ENCODE measurements at places on chromosomes 4 and X.

GRCh38 chr4:176189891-176190795, 5.2 kb downstream of the SPATA4 start:
- DNase-seq, result no peak

DNA sequence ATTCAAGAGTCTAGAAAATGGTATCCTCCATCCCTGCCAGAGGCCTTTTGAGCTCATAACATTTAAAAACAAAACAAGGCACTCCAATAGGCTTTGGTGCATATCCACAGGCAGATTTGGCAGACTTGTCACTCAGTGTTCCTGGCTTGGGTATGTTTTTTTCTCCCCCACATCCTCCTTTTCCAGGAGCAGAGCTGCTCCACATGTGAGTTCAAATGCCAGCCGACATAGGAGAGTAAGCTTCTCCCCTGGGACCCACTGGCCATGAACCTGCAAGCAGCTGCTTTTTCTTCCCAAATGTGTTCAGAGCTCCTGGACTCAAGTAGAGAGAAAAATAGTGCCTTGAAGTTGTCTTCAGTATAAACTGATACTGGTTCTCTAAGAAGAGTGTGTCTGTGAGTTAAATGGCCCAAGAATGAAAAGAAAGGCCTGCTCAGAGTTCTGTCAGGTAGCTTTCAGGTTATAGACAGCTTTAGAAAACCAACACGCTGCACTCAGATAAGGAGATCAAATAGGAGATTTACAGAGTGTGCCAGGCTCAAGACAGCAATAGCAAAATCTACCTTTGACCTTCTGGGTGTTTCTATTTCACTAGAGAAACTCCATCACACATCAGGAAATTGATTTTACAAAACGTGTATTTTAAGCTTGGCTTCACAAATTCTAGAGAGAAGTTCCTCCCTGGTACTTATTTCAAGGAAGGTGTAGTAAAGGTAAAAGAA, 162.5 kb upstream of the GALNT7 start:
- DNase-seq, result no peak

GRCh38 chr4:100981447-100982204, 365.7 kb downstream of the PPP3CA start:
- DNase-seq, result no peak

DNA sequence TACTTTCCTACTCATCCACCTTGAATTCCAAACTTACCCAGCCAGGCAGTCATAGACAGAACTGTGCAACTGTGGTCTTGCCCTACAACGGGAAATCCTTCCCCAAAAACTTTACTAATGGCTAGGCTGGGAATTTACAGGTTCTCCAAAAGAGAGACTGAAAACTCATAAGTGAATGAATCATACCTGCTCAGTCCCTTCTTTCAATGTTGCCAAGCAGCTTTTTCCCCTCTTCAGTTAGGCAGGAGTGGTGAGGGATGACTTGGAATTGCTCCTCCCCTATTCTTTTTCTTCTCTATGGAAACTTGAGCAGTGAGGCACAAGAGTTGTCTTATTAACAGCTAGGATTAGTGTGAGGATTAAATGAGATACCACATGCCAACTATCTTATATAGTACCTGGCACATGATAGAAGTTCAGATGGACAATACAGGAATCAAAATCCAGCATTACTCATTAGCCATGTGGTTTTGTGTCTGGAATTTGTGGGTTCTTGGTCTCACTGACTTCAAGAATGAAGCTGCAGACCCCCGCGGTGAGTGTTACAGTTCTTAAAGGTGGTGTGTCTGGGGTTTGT, 105.9 kb downstream of the TEX13A start:
- DNase-seq, result no peak

- no peak for DNase-seq
Observed at GRCh38 chr4:1413204-1413663, 7.0 kb upstream of the NKX1-1 start.

GRCh38 chr4:142406917-142407501, 439.1 kb downstream of the INPP4B start:
- DNase-seq, result no peak

DNA sequence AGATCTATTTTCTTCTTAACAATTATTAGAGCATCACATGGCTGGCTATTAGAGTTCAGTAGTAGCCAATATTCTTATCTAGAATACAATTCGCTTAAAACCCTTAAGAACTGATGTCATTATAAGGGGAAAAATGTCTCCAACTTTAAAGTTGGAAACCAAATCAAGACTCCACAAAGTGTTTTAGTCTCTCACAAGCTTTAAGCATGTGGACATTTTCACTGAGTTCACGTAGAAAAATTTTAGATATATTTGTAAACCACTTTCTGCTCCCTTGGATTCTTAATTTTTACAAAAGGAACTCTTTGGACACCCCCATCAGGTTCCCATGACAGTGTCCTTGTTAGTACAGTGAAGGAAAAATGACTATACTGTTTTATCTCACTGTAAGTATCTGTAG, 123.9 kb upstream of the NAP1L5 start:
- no peak for DNase-seq

- DNase-seq, result no peak
Observed at GRCh38 chrX:79366873-79367749, at the start of gene ITM2A. TSS of gene ITM2A (minus strand) at chrX:79367334. CDS start at chrX:79367215, 119 bp downstream.

Data from A549 (cell line).